ENCODE measurements at places on chromosomes 1 and 21.

DNA sequence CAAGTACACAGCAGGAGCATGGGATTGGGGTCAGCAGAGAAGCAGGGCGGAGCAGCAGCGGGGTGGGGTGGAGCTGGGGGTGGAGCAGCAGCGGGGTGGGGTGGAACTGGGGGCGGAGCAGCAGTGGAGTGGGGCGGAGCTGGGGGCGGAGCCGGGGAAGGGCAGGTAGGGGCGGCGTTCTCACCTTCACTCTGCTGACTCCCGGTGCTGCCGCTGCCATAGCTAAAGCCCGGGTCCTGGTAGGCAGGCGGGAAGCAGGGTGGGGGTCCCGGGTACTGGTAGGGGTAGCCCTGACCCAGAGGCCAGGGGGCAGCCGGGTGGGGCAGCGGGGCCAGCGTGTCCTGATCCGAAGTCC is 6.7 kb downstream of the TAS1R3 start:
- DNase-seq, result no peak

DNA sequence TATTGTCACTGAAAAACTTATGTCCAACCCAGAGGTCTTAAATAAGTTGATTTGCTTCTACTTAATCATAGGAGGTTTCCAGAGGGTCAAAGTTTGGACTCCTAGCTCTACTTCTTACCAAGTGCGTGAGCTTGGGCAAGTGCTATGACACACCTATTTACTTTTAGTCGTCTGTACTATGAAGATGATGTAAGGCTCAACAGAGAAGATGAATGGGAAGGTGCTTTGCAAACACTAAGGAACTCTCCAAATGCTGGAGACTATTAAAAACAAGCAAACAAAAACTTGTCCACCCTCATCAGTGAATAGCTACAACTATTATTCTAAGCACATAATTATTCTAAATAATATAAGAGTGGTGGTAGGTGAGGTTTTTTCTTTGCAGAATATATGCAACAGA is 232.3 kb upstream of the USP24 start:
- no peak for DNase-seq

GRCh38 chr1:9888886-9889285 is 21.2 kb downstream of the CTNNBIP1 start:
- no peak for DNase-seq

GRCh38 chr1:205013683-205014367 is 29.2 kb upstream of the CNTN2 start:
- no peak for DNase-seq

- peak; percentile 86 for DNase-seq
These were observed 6.3 kb upstream of the PTP4A2 start for GRCh38 chr1:31944205-31945089.

DNA sequence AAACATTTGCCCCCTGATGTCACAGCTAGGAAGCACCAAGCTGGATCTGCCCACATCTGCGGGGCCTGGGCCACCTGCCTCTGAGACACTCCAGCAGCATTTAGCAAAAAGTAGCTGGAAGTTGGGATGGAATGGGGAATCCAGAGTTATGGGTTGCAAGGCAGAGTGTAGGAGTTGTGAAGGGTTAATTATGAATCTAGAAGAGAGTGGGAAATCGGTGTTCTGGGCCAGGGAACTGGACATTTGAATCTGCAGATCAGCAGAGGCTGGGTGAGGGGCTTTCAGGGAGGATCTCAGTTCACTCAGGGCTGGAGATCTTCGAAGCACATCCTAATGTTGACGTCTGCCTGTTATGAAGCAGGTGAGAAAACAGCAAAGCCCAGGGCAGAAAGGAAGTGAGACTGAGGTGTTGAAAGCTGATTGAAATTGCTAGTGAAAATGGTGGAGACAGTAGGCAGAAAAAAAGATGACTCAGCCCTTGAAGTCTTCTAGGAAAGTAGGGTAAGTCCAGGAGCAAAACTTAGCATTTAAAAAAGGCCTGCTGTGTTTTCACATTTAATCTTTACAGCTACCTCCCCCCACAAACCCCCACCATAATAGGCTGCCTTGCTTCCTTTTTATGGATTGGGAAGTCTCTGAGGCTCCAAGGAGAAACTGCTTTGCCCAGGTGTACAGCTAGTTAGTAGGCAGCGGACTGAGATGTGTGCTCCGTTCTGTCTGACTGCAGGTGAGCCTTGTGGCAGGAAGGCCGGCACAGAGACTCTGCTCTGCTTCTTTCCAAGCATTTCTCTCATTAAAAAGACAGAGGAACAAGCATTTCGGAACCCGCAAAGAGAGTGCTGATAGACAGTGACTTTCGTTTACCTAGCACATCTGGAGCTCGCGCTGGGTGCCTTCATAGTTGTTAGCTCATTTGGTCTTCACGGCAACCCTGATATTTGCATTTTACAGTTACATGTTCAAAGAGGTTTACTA is 7.2 kb downstream of the VANGL1 start:
- no peak for DNase-seq

GRCh38 chr1:85111695-85112094 is 63.4 kb upstream of the MCOLN3 start:
- no peak for DNase-seq

- no peak for DNase-seq
These were observed 416.1 kb downstream of the MRPL39 start for GRCh38 chr21:25191141-25191540.

- no peak for DNase-seq
These were observed 100.6 kb downstream of the ROR1 start for GRCh38 chr1:63874278-63874880.

DNA sequence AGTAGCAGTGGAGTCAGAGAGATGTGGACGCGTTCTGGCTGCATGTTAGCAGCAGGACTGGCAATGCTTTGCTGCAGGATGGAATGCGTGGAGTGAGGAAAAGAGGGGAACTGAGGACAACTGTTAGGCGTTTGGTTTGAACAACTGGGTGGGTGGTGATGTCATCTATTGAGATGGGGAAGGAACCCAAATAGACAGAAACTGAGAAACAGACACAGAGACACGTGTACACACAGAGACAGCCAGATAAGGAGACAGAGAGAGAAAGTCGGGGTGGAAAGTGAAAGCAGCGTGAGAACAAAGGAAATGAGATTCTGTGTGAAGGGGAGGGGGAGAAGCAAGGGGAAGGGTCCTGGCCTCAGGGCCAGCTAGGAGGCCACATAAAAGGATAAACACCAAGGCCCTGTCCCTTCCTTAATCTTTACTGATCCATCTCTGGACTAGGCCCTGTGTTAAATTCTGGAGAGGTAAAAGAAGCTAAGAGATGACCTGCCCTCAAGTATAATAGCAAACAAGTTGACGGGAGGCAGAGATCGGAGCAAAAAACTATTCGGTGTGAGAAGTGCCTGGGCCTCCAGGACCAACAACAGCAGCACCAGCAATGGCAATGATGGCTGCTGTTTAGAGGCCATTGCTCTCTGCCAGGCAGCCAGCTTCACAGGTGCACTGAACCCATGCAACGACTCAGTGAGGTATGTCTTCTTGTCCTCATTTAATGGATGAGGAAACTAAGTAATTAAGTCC is 31.6 kb downstream of the VWA5B1 start:
- no peak for DNase-seq

DNA sequence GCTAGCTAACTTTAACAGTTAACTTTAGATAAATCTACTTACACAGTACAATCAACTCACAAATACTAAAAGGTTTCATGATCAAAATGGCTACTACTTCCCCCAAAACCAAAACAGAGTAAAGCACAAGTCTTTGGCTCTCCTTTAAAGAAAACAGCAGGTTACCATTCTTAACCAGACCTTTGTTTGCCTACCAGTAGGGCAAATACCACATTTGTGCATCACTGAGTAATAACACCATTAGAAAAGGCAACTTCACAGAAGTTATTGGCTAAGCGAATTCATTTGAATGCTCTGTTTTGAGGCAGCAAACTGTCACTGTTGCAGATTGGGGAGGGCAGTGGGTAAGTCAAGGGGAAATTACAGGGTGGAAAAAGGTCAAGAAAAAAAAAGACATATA is 17.3 kb upstream of the SERPINC1 start:
- no peak for DNase-seq
